Activated CD4-positive, alpha-beta T cell treated with anti-CD3 and anti-CD28 coated beads, Interleukin-2, amount 50 U/mL, for 24 hours (primary cell): ENCODE measurements at places on chromosomes 3 and 15.

GRCh38 chr3:81442758-81443456 is 318.5 kb downstream of the GBE1 start:
- DNase-seq: no peak

GRCh38 chr15:45435124-45435903 is 57.0 kb upstream of the GATM start:
- no peak for DNase-seq

- DNase-seq: no peak
Measured at GRCh38 chr3:156479604-156480003, 75.3 kb downstream of the SSR3 start.

- no peak for DNase-seq
Measured at GRCh38 chr3:40615110-40615915, 90.6 kb downstream of the ZNF621 start.

- DNase-seq: no peak
Measured at GRCh38 chr15:85312486-85312885, 67.9 kb upstream of the AKAP13 start.

DNA sequence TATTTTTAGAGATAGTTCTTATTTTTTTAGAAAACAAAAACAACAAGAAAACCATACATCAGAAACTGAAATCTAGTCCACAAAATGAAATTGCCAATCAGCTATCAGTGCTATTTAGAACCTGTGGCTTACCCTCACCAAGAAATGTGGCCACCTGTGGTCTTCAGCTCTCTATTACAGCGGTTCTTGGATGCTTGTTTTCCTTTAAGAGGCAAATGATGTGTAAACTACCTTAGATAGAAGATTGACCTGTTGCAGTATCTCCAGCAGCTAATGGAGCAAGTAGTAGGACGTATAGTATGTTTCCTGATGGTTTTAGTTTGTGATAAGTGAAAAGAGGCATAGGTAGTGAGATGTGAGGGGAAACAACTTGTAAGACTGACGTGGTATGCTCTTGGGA is 21.2 kb downstream of the TFG start:
- no peak for DNase-seq

DNA sequence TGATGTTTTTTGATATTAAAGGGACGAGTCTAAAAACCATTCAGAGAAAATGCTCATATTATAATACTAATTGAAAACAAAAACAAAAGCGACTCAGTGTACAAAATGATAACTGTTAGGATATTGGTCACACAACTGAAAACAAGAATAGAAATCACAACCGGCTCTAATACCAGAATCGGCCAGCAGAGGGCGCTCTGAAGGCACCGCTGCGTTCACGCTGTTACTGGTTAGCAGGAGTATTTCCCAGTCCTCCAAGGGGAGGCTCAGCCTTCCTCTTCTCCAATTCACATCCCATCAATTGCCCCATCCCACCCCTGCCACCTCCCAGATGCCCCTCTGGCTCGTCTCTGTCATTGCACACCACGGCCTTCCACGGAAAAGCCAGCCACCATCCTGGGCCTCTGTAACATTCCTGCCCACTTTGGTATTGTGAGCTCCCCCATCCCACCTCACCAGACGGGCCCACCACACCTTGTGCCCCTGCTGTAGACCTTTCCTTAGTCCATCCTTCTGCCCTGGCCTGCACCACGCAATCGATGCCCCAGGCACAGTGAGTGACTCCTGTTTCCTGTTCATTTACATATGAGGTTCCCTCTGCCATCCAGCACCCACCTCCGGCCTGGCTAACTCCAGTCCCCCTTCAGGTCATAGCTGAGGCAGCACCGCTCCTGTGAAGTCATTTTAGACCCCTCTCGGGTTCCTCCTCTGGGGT is 8.5 kb downstream of the FAM107A start:
- peak; percentile 63 for DNase-seq

DNA sequence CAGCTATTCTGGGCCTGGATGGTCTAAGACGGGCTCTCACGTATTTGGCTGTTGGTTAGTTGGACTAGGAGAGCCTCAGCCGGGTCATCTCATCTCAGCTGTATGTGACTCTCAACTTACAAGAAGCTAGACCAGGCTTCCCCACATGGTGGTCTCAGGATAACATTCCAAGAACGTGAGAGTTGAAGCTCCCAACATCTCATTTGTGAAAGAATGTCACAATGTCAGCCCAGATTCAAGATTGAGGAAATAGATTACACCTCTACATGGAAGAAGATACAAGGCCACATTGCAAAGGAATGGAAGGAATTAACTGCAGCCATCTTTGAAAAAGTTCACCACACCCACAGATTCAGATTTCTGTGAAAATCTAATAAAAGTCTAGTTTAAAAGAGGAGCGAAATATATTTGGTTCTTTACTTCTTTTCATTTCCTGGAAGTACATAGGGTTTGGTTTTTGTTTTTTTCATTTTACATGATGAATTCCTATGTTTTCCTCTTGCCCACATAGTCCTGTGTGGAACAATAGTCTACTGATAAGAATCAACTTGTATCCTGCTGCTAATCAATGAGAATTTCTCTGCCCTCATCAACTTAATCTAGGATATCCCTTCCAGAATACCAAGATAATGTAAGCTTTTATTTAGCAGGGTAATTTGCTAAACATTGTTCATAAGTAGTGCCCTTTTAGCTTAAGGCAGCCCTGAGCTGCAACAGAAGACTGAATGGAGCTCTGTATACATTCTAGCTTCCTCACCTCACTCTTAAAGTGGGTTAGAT is 116.5 kb downstream of the CMSS1 start:
- DNase-seq: no peak

GRCh38 chr3:160006282-160007163 is 17.9 kb downstream of the IL12A start:
- no peak for DNase-seq

GRCh38 chr3:46214751-46215352 is 6.7 kb upstream of the CCR1 start:
- DNase-seq: no peak

- DNase-seq: no peak
Measured at GRCh38 chr15:36371509-36371908, 207.9 kb upstream of the CDIN1 start.

DNA sequence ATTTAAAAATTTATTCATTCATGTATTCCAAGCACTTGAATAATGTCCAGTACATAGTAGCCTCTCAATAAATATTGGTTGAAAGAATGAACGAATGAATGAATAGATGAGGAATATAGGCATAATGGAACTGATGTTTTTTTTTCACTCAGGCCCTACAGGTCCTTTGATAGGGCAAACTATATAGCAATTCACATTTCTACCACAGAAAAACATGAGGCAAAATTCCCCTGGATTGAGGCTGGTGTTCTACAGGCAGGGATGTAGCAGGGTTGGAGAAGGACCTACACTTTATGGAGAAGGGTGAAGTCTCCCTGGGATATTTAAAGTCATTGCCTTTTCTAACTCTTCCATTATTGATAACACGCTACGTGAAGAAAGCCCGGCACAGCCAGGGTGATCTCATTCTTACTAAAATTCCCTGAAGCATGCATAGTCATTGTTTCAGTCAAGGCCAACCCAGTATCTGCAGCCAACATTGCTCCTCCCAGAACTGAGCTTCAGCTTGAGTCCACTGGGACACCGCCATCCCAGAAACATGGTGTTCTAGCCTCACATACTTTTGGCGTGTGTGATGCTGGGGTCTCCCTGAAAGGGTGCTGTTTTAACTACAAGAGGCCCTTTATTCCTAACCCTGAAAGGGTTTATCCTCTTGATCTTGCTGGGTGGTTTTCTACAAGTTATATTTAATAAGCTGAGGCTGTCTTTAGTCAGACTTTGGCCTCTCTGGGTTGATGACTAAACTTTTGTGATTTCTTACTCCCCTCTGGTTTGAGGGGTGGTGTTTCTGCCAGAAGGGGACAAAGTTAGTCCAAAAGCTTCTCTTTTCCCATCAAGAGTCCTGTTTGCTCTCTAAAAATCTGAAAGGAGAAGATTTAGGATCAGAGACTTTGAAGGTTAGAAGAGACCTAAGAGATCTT is 25.9 kb upstream of the FBN1 start:
- no peak for DNase-seq

DNA sequence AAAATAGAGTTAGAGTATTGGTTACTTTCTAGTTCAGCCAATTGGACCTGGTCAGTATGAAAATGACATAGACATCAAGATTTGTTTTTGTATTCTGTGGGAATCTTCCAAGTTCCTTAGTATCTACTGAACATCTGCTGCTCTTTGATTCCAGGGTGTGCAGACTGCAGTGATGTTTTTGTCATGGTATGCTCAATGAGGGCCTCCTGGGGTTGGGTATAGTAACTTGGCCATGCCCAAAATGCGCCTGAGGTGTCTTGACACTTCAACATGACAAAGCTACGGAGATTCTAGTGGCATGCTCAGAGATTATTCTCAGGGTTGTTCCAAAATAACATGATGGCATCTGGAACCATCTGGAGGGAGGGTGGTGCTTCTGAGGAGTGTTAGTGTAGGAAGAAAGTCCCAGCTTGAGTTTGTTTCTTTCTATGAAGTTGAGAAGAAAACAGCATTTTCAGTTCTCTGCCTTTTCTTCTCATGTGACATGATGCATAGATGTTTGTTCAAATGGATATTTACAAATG is 313.5 kb upstream of the TBL1XR1 start:
- no peak for DNase-seq

DNA sequence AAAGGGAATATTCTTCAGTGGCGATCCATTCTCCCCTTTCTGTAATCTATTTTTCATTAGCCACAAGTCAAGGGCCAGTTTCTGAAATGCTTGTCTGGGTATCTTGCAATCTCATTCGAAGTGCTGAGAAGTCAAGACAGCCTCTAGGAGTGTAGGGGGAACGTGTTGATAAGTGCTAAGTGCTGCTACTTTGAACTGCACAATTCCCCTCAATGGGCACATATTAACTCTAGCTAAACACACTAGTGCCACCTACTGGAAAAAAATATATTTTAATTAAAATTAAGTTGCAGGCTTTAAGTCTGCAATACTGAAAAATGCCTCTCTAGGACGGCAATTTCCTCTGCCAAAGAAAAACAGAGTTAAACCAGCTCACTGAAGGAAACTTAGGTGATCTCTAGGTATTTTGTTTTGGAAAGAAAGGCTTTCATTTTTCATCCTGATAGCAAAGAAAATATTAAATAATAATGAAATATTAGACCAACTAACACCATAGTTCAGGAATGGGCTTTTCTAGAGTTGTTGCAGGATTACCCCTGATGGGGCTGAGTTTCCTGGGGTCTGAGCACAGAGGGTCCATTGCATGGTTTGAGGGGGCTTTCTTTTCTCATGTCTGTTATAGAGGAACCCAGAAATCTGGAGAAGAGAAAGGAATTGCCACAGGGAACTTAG is 181.9 kb upstream of the KBTBD8 start:
- DNase-seq: peak; percentile 1

DNA sequence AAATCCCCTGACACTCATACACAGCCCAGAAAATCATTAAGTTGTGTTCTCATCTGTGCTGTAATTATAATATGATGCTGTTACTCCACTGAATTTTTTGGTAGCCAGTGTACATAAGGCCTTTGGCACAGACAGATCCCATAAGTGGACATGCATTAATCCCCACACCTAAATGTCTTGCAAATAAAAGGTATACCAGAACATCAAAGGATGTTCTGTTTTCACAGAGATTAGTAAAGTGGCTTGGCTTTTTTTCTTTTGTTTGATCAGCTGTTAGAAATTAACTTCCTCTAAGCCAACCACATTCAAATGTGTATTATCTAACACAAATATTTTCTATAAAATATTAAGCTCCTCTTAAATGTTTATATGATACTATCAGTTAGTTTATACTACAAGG is 2.7 kb downstream of the SST start:
- DNase-seq: no peak

- peak; percentile 41 for DNase-seq
Measured at GRCh38 chr15:43285609-43286037, 18.9 kb upstream of the TGM5 start.

- DNase-seq: no peak
Measured at GRCh38 chr3:150495149-150495548, 51.1 kb downstream of the SERP1 start.

DNA sequence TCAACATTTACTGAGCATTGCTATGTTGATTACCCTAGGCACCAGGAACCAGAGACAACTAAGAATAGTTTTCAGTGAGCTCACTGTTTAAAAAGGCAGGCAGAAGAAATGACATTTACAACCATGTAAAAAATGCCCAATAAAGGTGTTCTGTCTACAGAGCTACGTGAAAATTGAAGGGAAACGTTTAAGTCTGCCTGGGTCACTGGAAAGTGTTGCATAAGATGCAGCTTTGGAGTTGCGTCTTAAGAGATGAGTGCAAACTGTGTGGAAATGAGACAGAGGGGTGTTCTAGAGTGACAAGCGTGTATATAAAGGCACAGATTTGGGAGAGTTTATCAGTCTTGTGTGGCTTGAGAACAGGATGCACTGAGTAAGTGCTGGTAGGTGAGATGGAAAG is 278.7 kb upstream of the GOLGA6L4 start:
- no peak for DNase-seq

DNA sequence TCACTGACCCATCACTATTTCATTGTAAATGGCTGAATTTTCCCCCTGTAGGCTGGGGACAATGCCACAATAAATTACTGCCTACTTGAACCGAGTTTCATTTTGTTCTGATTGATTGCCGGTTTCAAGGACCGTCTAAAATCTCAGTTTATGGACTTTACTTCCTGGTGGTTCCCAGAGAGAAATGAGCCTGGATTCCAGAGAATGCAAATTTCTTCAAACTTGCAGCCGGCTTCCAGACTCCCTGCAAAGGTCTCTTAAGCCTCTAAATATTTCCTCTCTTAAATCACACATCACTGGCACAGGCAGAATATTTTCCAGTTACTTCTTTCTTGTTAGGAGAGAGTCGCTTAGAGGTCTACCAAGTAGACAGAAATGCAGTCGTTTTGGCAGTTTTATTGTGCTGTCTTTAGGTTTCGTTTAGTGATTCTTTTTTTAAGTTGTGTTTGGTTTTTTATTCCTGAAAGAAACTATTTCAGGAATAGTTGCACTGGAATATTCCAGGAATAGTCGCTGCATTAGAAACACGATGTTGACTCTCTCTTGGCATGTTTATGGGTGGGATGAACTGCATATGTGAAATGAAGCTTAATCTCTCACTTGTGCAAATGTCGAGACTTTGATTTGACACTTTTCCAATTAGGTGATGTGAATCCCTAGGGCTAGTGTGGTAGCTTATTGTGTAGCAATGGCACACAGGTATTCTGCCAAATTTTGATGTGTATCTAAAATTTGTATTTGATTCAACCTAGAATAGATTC is 284.1 kb upstream of the NR2E3 start:
- no peak for DNase-seq

GRCh38 chr3:187955587-187955952 is 198.4 kb upstream of the LPP start:
- DNase-seq: no peak

GRCh38 chr3:35067750-35068149 is 571.6 kb upstream of the ARPP21 start:
- DNase-seq: no peak

DNA sequence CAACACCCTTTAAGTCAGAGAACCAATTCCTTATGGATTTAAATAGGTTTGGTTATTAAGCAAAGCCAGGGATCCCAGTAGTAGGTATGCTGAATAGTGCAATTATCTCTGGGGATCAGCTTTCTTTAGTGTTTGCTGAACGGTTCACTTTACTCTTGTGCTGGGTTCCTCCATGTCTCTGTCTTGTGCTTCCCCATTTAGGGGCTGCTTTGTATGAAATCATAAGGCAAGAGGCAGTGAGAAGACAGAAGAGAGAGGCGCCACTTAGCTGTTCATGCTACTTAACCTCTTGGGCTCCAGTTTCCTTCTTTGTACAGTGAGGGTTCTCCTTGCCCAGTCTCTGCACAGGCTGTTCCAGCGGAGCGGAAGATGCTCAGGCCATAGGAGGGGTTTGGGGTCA is 3.5 kb downstream of the ST6GAL1 start:
- DNase-seq: no peak
